Peyer's patch (tissue), 4 donors: ENCODE measurements at places on chromosomes 5 and 9. TPM values are rescaled to one million over a fixed set of nuclear protein-coding genes. Genes with fewer than 3 reads are reported as not detected.

Gene GTF3C4
- total RNA-seq, result 8.3 TPM

Gene TUBB4B
- total RNA-seq, result 174 TPM

Gene SLC6A7
- total RNA-seq, result 41.6 TPM

Gene BASP1
- 6.7 TPM for total RNA-seq

Gene FBXO10
- 4.7 TPM for total RNA-seq

Gene OLFML2A
- 0.88 TPM for total RNA-seq

Gene TIMD4
- not detected for total RNA-seq

Gene FREM1
- 108 TPM for total RNA-seq

Gene SLC25A48
- 9.0 TPM for total RNA-seq

Gene GLDC
- total RNA-seq, result not detected

Gene SLC25A2
- 4.1 TPM for total RNA-seq

Gene EXOSC2
- 33.8 TPM for total RNA-seq

Gene FOXE1
- not detected for total RNA-seq

Gene PIP5K1B
- 57.0 TPM for total RNA-seq

Gene CDC20B
- total RNA-seq, result not detected

Gene FRMD3
- total RNA-seq, result 39.1 TPM

- no peak for DNase-seq
These were observed 597.8 kb downstream of the EFNA5 start for GRCh38 chr5:107072967-107073366.

GRCh38 chr9:82789155-82789824 lies 273.7 kb downstream of the RASEF start:
- DNase-seq, result no peak

DNA sequence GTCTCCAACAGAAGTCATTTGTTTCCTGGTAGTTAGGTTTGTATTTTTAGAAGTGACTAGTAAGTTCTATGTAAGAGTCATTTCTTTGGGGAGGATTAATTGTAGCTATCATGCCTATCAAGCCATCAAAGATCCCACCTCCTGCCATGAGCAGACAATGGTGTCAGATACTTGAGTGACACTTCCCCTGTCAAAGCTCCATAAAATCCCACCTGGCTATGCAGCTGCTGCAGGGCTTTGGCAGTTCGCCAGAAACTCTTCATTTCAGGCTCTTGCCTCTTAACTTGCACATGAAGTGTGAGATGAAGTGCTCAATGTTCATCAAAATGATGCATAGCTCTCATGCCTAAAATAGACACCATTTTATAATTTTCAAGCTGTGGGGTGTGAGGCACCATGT lies 312.1 kb downstream of the CDH12 start:
- no peak for DNase-seq

- DNase-seq, result no peak
These were observed 280.2 kb upstream of the C9orf72 start for GRCh38 chr9:27853529-27853928.

DNA sequence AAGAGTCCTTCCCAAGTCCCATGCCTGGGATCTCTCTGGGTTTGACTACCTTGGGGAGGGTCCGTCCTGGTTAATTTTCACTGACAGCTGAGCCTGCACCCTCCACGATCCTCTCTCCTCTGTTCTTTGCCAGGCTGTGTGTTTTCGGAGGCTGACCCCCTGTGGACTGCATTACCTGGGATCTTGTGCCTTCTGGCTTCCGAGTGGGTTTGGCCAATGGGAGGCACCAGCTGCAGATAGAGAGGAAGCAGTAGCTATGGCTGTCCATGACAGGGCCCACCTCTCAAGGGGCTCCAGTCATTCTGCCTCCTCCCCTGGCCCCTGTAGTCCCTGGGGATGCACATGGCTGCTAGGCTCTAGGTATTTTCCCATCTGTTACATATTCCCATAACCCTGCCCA lies 285.0 kb downstream of the DMRT2 start:
- DNase-seq, result no peak

DNA sequence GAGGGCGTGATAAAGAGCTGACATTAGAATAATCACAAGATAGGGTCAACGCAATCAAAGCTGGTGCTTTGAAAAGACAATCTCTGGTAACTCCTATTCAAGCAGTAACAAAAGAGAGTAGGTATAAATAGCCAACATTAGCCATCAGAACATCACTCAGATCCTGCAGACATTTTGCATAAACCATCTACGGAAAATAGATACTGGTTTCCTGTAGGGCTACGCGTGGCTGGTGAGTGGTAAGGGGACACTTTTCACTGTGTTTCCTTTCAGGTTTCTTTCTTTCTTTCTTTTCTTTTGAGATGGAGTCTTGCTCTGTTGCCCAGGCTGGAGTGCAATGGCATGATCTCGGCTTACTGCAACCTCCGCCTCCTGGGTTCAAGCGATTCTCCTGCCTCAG lies 22.3 kb downstream of the TTF1 start:
- no peak for DNase-seq

DNA sequence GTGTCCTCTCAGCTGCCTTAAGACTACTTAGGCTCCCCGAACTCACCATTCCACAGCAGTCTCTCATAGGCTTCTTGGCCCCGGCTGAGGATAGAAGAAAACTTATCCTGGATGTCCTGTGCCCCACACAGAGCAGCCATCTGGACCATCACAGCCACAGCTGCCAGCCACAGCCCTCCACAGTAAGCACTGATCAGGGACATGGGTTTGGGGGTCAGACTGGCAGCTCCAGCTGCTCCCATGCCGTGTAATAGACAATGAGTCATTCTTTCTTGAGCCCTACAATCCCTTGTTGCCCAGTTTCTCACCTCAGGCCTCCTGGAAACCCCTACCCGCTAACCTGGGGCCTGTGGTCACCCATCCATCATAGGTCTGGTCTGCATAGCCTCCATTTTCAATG lies 5.7 kb downstream of the CREB3 start:
- DNase-seq, result no peak

DNA sequence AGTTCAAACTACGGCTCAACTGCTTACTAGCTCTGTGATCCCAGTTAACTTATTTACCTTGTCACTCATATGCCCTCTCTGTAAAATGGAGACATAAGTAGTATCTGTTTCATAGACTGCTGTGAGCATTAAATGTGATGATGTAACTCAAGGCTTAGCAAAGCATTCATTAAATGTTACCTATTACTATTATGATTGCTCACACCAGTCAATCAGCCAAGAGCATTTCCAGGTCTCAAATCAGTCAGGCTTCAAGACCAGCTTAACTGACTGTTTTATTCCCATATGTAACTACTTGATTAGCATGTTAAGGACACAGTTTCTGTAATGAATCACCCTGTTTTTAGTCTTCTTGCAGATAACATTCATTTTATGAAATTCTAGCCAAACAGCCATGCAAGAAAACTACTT lies 413.3 kb downstream of the MLLT3 start:
- DNase-seq, result no peak

DNA sequence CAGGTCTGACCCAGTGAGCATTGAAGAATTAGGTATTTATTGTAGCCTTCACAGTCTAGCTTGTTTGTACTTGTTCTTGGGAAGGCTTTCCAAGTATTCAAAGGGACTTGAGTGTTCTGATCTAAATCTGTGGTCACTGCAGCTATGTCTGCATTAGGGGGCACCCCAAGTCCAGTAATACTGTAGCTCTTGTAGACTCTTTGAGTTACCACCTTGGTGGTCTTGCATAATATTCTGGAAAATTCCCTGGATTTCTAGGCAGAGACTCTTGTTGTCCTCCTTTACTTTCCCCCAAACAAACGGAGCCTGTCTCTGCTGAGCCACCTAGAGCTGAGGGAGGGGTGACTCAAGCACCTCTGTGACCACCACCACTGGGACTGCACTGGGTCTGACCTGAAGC lies 149.5 kb upstream of the DHFR start:
- no peak for DNase-seq

GRCh38 chr5:171571663-171572062 lies 152.2 kb downstream of the FGF18 start:
- DNase-seq, result no peak

GRCh38 chr5:118882666-118883065 lies 105.7 kb downstream of the DTWD2 start:
- no peak for DNase-seq

GRCh38 chr5:115869256-115869795 lies 27.6 kb downstream of the AP3S1 start:
- DNase-seq, result no peak

- DNase-seq, result no peak
These were observed 499.8 kb upstream of the GRIA1 start for GRCh38 chr5:152990649-152991048.

GRCh38 chr5:64678374-64678773 lies 11.9 kb upstream of the SHISAL2B start:
- no peak for DNase-seq

DNA sequence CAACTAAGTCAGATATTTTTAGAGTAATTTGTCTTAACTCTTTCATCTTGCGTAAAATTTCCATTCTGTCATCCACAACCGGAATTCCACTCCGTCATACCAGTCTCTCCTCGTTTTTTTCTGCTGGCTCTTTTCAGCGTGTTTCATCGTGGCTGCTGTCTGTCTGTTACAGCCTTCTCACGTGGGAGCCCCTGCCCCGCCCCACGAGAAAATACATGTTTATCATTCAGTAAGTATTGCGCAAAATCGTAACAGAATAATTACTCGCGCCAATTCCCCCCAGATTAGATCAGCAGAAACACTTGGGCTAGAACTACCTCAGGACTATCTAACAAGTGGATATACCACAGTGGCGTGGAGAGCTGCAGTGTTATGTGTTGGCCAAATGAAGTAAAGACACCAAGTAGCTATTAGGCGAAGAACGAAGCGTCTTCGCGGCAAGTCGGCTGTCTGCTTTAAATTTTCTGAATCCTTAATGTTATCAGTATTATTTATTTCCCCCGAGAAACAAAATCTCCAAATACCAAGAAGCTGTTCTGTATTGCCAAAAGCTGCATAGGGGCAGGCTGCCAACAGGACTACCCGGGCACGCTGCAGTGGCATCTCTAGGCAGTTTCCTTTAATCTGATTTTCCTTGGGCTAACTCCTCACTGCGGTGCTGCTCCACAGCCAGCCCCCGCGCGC lies 566 bp upstream of the FOCAD start:
- peak; percentile 76 for DNase-seq

- DNase-seq, result no peak
These were observed 42.3 kb downstream of the COL23A1 start for GRCh38 chr5:178547753-178548415.

GRCh38 chr9:15298362-15298761 lies 8.7 kb downstream of the TTC39B start:
- no peak for DNase-seq

DNA sequence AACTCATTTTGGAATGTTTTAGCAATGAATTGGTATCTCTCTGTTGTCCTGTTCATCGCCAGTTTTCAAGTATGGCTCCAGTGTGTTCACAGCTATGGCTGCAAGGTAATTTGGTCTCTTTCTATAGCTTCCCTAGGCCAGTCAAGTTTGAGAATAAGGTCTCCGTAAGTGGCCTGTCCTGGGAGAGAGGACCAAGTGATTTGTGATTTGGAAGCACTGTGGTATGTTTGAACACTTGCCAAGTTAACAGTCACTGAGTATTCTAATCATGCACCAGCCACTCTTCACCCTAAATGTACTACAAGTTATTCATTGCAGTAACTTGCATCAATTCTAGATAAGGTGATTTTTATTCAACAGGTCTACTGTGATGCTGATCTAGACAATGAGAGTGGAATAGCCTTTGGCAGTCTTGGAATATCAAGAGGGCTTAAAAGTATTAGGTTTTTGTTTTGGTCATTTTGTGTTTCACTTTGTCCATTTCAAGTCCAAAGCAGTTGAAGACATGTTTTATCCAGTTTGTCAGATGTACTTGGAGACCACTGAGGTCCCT lies 41.1 kb downstream of the G3BP1 start:
- DNase-seq, result no peak

DNA sequence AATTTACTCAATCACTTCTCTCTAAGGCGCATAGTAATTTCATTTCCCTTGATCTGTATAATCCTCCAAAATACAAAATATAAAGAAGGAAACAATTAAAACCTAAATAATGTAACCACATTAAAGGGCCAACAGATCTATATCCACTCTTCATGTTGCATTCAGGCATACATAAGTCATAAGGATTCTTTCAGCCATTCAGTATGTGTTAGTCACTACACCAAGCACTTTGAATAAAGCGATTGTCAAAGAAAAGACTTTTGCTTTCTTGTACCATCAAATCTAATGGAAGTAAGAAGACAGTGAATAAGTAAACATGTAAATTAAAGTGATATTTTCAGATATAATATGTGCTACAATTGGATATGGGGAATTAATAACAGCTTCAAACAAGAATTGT lies 569.2 kb upstream of the PTPRD start:
- DNase-seq, result no peak

DNA sequence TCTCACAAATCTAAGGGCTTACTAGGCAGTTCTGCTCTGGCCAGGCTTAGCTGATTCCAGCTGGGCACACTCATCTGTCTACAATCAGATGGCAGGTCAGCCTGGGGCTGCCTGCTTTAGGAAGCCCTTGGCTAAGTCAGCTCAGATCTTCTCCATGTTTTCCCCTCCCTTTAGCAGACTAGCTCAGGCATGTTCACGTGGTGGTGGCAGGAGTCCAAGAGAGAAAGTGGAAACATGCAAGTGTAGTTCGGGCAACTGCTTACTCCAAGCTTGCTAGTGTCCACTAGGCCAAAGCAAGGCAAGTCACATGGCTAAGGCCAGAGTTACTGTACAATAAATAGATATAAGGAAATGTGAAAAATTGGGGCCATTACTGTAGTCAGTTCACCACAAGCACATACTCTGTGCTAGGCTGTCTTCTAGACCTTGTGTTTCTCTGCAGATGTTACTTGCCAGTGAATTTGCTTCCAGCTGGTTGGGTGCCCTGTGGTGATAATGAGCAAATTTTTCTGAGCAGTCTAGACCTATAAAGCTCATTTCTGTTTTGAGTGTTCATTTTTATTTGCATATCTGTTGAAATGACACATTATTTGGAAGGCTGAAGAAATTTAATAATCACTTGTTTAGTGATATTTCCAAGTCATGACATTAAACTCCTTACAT lies 38.3 kb downstream of the RECK start:
- DNase-seq, result peak; percentile 77

GRCh38 chr5:121550989-121551388 lies 300.7 kb upstream of the FTMT start:
- no peak for DNase-seq

GRCh38 chr5:154995679-154996078 lies 17.9 kb upstream of the KIF4B start:
- DNase-seq, result no peak

DNA sequence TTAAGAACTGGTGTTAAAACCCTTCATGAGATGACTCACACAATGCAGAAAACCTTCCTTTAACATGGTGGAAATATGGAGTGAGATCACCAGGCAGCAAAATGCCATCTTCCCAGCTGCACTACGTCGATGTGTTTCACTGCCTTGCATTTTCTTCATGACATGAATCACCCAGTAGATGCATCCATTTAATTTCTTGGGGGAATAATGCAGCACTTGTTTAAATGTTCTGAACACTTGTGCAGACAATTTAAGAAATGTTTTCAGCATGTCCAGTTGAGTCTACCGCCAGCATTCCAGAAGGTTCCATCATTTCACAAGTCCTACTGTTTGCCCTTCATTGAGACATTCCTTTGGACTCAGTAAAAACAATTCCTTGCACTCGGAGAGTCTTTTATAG lies 81.6 kb downstream of the ADAMTS16 start:
- no peak for DNase-seq

DNA sequence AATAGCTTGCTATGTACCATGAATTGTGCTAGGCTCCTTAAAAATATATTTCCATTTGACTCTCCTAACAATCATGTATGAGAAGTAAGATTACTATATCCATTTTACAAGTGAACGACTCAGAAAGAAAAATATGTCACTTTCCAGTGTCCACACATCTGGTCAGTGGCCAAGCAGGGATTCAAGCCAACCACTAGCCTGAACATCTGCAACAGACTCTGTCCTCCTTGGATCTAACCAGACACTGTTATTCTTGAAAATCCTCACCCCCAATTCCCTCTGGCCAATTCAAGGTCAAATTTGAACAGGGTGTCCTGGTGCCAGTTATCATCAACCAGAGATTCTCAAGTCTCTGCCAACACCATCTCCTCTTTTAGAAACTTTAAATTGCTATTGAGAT lies 344.1 kb upstream of the WWC1 start:
- no peak for DNase-seq
